ENCODE measurements at places on chromosomes 13 and 19. TPM values are rescaled to one million over a fixed set of nuclear protein-coding genes. Genes with fewer than 3 reads are reported as not detected.

Gene REEP6
- total RNA-seq: 1.6 TPM

Gene JAK3
- total RNA-seq: 1.4 TPM

GRCh38 chr13:47904241-47904640, 96.8 kb downstream of the SUCLA2 start:
- no peak for DNase-seq

Gene SBNO2
- total RNA-seq: 91.9 TPM

GRCh38 chr19:49327878-49328544, 3.0 kb upstream of the SLC6A16 start:
- DNase-seq: no peak
